T-helper 17 cell (primary cell): ENCODE measurements at places on chromosomes 2 and 18. TPM values are rescaled to one million over a fixed set of nuclear protein-coding genes. Genes with fewer than 3 reads are reported as not detected.

The VWA3B gene
- total RNA-seq: not detected

GRCh38 chr2:156405586-156405985, 30.6 kb upstream of the GPD2 start:
- DNase-seq: no peak
- H3K27me3 ChIP-seq: peaks cover 23% of the 10 kb centered on the region
- peaks cover 3% of the 10 kb centered on the region for H3K36me3 ChIP-seq
- H3K4me1 ChIP-seq: peaks cover 9% of the 10 kb centered on the region
- H3K27ac ChIP-seq: no peak overlapping the region

The IL1F10 gene
- total RNA-seq: not detected

The FAM110C gene
- total RNA-seq: 0.22 TPM

DNA sequence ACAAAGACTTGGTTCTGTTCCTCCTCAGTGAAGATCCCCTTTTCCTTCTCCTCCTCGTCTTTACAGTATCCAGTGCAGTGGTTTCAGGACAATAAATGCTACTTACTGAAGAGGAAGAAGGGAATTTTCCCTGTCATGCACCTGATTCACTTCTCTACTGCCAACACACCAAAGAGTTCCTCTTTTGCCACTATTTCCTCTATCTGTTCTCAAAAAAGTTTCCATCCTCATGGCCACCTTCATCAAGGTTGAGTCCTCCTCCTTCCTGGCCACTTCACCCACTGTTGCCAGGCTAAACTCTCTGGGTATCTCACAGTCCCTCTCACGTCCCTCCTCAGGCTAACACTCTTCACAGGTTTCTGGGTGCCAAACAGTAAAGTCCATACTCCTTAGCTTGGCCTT, 41.7 kb downstream of the PLEKHM3 start:
- H3K36me3 ChIP-seq: peaks cover 4% of the 10 kb centered on the region
- H3K27ac ChIP-seq: peak overlapping the region; percentile 43
- H3K4me3 ChIP-seq: no peak overlapping the region
- DNase-seq: no peak
- no peaks in the 10 kb centered on the region for H3K27me3 ChIP-seq

GRCh38 chr18:3172097-3172496, 47.7 kb downstream of the MYOM1 start:
- peak overlapping the region; percentile 21 for H3K27ac ChIP-seq
- no peak overlapping the region for H3K4me3 ChIP-seq
- DNase-seq: no peak
- H3K36me3 ChIP-seq: peaks cover 2% of the 10 kb centered on the region
- H3K4me1 ChIP-seq: peaks cover 2% of the 10 kb centered on the region
- H3K27me3 ChIP-seq: peaks cover 15% of the 10 kb centered on the region

- no peak overlapping the region for H3K4me3 ChIP-seq
- no peaks in the 10 kb centered on the region for H3K4me1 ChIP-seq
- H3K27me3 ChIP-seq: peaks cover 62% of the 10 kb centered on the region
- H3K27ac ChIP-seq: no peak overlapping the region
- DNase-seq: no peak
- peaks cover 3% of the 10 kb centered on the region for H3K36me3 ChIP-seq
These were observed 49.9 kb upstream of the TXNDC2 start for GRCh38 chr18:9835825-9836224.

DNA sequence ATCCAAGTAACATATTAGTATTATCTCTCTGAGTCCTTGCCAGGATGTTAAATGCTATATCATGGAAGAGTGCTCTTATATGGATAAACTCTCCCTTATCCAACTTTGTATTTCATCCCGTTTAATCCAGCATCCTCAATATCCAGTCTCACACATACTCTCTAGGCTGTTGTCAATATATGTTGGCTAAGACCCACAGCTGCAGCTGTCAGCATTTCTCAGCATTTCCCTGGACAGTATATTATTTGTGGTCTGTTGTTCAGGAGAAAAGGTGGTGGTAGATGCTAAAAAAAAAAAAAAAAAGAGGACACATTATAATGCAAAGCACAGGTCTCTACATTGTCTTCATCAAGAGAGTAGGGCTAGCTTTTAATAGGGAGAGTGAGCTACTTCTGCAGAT, 1368.0 kb upstream of the ZEB2 start:
- no peak overlapping the region for H3K4me3 ChIP-seq
- DNase-seq: no peak
- H3K4me1 ChIP-seq: no peaks in the 10 kb centered on the region
- H3K27me3 ChIP-seq: no peaks in the 10 kb centered on the region
- H3K36me3 ChIP-seq: no peaks in the 10 kb centered on the region

The ACVR1C gene
- 3.3 TPM for total RNA-seq
